ENCODE measurements at places on chromosomes 6 and 20.

GRCh38 chr20:17456279-17456678 is 74.9 kb downstream of the BFSP1 start:
- DNase-seq, result no peak

DNA sequence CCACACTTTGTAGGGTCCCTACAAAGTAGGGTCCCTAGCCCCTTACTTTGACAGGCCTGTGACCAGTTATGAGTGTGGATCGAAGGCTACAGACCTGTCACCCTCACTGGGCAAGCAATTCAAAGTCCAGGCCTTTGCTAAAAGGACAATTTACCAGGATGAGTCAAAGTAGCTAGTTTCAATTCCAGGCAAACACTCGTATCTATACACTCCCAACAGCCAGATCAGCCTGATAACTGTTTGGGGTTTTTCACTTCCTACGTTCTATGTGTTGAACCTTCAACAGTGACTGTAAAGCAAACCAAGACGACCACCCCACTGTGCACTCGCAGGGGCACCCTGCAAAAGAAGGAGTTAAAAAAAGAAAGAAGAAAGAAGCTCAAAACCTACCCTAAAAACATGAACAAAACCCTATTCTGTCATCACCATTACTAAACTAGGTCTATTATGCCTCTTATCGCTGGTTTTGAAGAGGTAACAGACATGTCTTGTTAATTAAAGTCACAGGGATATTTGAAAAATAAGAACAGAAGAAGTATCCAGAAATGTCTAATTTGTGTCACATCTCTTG is 3.2 kb downstream of the GFOD1 start:
- no peak for DNase-seq

- DNase-seq, result no peak
Observed at GRCh38 chr6:81088145-81088544, 664.3 kb downstream of the TENT5A start.

- no peak for DNase-seq
Observed at GRCh38 chr6:123551939-123552707, 84.6 kb downstream of the TRDN start.

DNA sequence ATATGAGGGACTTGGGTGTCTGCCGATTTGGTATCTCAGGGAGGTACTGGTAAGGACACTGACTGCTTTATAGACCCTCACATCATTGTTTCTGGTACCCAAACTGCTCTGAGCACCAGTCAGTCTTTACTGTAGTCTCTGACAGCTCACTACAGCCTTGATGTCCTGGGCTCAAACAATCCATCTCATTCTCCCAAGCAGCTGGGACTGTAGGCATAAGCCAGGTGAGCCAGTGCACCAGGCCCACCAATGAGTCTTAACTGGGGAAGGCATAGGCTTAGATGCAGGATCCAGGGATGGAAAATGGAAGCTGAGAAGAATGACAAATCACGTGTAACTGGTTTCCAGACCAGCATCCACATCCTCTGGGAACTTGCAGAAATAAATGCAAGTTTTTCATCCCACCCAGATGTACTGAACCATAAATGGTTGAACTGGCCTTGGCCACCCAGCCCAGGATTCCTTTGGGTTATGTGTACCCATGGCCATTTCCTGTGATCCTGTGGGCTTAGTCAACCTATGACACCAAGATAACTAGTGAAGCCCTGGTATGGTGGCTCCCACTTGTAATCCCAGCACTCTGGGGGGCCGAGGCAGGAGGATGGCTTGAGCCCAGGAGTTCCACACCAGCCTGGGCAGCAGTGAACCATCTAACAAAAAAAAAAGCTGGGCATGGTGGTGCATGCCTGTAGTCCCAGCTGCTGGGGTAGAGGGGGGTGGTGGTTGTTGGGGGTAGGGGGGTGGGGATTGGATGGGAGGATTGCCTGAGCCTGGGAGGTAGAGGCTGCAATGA is 5.8 kb downstream of the TUBB start:
- DNase-seq, result no peak

DNA sequence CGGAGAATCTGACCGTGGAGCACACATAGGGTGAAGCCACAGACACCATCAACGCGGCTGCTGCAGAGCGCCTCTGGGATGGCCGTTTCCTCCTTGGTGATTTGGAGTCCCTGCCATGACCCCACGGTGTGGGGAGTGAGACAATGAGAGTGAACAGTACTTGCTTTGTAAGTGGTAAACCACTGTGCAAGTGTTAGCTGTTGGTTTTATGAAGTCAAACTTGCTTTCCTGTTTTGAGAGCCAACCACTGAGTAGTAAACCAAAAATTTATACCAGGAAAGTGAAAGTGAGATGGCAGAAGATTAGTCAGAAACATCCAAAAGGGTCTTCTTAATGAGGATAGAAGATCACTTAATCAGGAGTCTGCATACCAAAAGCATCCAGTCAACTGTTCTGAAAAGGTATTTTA is 160.7 kb downstream of the FOXC1 start:
- no peak for DNase-seq

DNA sequence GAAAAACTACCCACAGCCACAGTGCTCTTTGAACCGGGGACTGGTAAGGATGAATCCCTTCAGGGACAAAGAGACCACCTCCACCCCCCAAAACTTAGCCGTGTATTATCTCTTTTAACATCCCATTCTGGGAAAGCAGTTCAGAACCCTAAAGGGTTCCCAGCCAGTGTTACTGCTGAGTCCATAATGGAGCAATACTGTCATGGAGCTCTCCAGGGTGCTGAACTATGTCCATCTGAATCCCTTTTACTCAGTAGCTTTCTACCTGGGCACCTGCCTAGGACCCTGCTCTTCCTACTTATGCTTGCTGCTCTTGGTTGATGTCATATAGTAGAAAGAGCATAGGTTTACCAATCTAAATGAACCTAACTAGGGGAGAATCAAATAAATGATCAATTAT is 22.3 kb upstream of the SAYSD1 start:
- no peak for DNase-seq

DNA sequence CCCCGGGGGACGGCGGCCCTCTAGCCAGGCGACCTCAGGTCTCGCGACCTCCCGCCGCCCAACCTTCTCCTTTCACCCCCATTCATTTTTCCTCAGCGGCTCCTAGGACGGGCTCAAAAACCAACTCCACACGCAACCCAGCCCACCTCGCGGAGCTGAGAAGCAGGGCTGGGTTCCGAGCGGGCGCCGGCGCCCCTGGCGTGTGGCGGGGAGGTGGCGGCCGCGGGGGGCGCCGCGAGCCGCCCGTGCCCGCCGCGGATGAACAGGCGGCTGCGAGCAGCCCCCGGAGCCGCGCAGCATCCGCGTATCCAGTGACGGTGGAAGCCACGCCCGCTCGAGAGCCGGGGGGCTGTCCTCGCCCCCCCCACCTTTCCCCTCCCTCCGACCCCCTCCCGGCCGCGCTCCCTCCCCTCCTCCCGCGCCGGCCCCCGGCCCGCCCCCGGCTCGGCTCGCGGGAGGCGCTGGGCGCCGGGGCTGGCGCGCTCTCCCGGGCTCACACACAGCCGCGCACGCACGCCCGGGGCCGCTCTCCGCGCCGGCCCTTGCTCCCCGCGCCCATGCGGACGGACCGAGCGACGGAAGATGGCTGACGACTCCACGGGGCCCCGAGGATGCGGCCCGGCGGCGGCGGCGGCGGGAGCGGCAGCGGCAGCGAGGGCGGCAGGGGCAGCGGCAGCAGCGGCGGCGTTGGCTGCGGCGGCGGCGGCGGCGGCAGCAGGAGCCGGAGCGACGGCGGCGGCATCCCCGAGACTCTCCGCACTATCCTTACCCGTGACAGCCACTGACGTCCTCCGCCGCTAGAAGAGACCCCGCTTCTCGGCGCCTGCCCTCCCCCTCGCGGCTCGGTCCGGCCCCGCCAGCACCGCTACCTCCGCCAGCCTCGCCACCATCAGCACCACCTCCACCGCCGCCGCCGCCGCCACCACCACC is at the start of gene SOBP:
Gene SOBP, plus strand, starts transcription at position 482 of the 930 bp plus-strand sequence. CDS start 500 bp downstream, outside the sequence.
- no peak for DNase-seq

- no peak for DNase-seq
Observed at GRCh38 chr6:142700671-142701312, 244.2 kb downstream of the HIVEP2 start.

DNA sequence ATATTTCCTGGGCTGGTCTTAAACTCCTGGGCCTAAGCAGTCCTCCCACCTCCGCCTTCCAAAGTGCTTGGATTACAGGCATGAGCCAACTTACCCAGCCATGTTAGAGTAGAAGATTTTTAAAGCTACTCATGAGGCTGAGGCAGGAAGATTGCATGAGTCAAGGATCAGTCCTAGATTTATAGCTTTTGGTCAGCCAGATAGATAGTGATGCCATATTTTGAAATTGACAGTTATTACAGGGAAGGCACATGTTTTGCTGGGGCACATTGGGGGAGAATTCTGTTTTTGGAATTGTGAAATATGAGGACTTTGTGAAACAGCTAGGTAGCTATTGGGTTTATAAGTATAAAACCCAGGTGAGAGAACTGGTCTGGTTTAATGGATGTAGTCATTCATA is 40.9 kb downstream of the DOP1A start:
- no peak for DNase-seq

GRCh38 chr6:165481921-165482320 is 172.5 kb upstream of the C6orf118 start:
- no peak for DNase-seq

- DNase-seq, result no peak
Observed at GRCh38 chr20:5654557-5654956, 95.6 kb upstream of the SHLD1 start.

DNA sequence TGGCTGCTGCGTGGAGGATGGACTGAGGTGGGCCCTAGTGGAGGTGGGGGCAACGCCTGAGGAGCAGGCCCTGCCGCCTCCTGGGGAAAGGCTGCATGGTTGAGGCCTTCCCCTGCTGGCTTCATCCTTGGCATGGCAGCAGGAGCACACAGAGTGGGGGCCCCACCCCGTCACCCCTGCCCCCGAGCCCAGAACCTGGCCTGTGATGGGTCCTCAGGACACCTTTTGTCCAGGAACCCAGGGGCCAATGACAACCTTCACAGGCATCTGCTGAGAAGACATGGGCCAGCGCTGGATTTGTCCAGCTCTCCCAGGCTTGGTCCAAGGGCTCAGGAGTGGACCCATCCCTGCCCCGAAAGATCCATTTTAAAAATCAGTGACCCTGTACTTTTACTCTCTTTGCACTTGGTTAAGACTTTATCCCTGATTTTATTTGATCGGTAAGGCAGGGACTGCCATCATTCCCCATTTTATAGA is 575 bp upstream of the SLC17A9 start:
- no peak for DNase-seq

- no peak for DNase-seq
Observed at GRCh38 chr20:44810391-44811149, at the start of gene RIMS4. Gene RIMS4, minus strand, starts transcription at chr20:44810546. Its CDS starts 275 bp downstream, at chr20:44810271.

DNA sequence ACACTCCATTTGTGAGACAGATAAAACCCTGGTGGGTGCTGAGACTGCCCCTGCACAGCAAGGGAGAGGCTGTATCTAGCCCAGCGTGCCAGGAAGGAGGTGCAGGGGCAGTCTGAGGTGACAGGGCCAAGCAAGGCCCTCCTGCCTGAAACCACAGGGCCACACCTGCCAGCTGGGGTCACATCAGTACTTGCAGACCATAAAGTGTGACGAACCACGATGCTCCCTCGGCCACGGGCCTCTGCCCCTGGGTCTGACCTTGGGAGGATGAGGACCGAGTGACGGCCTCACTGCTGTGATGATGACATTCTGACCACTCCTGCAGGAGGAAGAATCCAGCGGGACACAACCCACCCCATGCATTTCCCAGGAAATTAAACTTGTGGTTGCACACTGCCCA is 75.1 kb downstream of the NINL start:
- no peak for DNase-seq

DNA sequence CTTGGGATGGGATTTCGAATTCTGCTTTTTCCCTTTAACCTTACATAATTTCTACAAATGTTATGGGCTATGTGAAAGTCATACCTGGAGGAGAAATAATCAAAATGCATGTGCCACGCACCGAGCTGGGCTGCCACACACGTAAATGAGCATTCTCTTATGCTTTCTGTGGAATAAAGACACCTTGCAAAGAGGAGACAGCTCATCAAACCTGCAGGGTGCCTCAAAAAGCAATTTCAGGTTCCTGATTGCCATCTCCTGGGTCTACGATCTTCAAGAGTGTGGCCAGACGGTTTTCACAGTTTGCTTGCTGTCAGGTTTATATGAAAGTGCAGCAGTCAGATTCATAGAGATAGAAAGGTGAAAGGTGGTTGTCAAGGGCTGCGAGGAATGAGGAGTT is 36.6 kb downstream of the DUSP22 start:
- no peak for DNase-seq

- no peak for DNase-seq
Observed at GRCh38 chr20:8756410-8756809, 312.5 kb upstream of the PLCB4 start.

DNA sequence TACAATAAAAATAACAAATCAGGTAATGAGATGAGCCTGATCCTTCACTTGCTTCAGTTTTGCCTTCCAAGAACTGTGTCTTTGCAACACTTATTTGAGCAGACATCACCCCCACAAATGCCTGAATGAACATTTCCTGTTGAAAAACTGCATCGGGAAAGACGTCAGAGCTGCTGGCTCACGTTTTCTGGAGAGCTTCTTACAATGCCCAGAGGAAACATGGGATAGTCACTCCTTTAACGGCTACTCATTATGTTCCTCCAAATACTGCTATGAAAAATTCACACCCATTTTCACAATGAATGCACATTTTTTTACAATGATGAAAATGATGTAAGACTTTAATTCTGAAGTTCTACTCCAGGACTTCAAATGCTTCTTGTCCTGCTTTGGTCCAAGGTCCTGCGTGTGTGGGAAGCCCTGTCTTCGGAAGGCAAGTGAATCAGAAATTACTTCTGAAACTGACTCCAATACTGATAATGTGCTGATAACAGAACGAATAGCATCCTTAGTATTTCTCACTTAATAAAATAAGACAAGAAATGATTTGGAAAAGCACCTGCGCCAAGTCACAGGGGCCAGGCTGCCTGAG is 238.0 kb downstream of the ANKRD60 start:
- DNase-seq, result no peak

GRCh38 chr6:147322299-147323162 is 118.3 kb downstream of the STXBP5 start:
- no peak for DNase-seq

DNA sequence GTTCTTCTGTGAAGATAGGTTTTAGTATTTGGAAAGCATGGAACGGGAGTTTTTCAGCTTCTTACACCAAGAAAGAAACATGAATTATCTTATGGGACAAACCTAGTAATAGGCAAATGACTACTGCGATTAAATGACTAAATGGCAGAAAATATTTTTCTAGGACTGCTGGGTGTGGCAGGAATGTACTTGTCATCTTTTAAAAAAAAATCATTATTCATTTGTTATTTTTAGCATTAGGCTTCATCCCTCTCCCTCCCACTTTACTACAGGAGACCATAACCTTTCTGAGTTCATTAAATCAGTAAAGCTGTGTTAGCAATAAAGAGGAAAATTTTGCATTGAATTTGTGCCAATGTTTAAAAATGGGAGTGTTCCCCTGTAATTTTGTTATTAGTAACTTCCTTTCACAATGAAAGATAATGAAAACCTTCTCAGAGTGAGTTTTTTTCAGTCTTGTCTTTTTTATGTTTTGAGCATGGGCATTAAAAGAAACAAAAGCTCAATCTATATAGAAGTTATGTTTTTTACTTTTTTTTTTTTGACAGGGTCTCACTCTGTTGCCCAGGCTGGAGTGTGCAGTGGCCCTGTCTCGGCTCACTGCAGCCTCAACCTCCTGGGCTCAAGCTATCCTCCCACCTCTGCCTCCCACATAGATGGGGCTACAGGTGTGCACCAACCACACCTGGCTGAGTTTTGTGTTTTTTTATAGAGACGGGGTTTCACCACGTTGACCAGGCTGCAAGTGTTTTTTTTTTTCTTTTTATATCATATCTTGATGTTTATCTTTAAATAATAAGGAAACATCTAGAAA is 105.6 kb upstream of the CLDN20 start:
- no peak for DNase-seq
